ENCODE measurements at places on chromosomes 5 and 9.
A peak's percentile ranks its signal among the peaks of the same experiment; 100 is the strongest.

GRCh38 chr9:117815948-117816347, 111.7 kb downstream of the TLR4 start:
- DNase-seq: no peak

GRCh38 chr5:107422494-107422893, 248.2 kb downstream of the EFNA5 start:
- no peak for DNase-seq

DNA sequence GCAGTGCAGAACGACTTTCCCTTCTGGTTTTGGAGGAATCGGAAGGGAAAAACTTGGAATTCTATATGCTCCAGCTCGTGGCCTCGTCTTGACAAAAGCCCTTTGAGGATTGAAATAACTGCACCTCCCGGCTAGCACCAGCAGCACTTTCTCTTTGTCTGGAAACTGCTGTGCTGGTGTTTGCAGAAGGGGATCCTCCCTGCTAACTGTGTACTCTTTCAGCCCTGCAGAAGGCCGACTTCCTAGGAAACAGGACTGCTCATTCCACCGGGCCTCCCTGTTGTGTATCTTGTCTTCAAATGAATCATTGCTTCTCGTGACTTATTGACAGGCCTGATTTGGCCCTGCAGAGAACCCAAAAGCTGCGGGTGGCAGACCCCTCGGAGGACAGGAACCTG, 23.6 kb downstream of the STC2 start:
- no peak for DNase-seq

DNA sequence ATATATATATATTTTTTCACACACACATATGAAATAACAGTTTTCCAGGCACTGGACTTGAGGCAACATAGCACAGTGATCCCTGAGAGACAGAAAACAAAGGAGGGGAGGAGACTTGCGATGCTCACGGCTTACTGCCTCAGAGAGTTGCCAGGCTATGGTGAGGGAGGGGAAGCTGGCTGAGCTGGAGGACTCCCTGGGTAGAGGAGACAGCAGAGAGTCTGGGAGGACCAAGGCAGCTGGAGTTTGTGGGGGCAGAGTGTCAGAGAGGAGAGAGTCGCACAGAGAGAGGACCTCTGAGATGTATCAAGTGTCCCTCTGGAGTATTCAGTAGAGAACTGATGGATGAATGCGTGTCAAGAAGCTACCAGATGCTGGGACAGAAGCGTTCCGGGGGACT, 23.1 kb upstream of the QSOX2 start:
- DNase-seq: no peak

- DNase-seq: no peak
Measured at GRCh38 chr5:147017191-147017590, 138.6 kb upstream of the PPP2R2B start.

- no peak for DNase-seq
Measured at GRCh38 chr5:174839196-174839595, 114.8 kb downstream of the MSX2 start.

GRCh38 chr9:38423273-38423972, 831 bp downstream of the IGFBPL1 start:
- no peak for DNase-seq

DNA sequence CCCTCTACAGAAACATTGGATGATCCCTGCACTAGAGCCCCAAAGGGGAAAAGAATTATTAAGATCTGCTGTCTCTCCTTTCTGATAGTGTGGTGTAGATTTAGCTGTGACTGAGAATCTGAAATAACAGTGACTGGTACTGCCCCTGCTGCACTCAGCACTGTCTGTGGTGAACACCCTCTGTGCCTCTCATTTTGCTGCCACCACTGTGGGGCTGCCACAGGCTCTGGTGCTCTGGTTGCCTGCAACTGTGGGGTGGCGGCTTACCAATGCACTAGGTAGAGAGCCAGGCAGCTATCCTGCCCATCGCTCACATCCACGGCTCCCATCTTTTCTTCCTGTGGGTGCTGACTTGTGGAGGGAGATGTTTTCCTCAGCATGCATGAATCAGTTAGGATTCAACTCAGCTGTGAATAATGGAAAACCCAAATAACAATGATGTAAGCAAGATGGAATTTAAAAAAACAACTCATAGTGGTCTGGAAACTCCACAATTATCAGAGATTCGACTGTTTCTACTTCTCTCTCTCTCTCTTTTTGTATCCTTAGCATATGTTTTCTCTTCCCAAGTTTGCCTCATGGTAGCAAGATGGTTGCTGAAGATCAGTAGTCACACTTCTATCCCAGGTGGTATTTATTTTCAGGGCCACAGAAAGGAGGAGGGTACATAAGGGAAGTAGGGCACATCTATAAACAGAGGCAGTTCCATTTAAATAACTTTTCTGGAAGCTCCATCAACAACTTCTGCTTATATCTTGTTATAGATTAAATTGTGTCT, 99.8 kb upstream of the DAP start:
- no peak for DNase-seq

GRCh38 chr5:133736512-133736911, 124.2 kb upstream of the FSTL4 start:
- DNase-seq: no peak

DNA sequence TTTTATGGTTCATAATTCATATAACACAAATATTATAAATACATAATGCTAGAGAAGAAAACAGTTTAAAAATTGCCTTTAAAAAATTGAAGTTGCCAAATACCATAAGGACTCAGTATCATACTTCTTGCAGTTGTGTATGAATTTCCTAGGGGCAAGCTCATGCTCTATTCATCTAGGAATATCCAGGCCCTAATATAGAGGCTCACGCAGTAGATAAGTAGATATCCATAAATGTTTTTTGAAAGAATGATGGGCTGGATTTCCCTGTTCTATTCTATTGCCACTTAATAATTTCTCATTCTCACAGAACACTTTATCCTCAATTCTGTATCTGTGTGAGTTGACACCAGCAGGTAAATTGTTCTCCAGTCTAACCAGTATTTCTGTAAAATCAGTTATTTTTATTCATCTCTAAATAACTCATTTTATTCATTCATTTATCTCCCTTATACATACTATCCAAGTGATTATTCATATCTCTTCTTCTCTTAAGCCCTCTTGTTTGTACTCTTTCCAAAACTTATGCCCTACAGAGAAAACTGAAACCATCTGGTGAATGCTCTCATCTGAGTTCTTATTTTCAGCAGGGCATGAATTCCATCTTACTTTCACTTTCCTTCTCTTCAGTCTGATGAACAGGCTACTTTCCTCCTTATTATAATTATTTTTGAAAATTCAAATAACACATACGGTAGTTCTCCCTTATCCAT, 97.1 kb downstream of the SLC44A1 start:
- no peak for DNase-seq

DNA sequence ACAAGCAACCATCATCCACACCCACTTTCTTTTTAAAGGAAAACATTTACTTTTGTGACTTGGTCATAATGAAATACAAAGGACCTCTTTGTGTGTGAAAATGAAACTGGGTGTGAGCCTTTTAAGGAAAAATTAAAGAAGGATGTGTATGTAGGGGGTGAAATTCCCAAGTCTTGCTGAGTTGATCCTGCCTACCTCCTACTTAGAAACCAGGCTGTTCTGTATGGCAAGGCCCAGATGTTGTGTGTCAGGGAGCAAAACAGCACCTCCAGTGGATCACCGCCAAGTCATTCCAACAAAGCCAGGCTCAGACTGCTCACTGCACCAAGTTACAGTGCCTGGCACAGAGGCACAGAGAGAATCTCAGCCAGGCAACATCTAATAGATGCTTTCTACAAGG, 198.5 kb upstream of the FBN2 start:
- DNase-seq: no peak

- DNase-seq: no peak
Measured at GRCh38 chr5:23204111-23204510, 303.3 kb upstream of the PRDM9 start.

DNA sequence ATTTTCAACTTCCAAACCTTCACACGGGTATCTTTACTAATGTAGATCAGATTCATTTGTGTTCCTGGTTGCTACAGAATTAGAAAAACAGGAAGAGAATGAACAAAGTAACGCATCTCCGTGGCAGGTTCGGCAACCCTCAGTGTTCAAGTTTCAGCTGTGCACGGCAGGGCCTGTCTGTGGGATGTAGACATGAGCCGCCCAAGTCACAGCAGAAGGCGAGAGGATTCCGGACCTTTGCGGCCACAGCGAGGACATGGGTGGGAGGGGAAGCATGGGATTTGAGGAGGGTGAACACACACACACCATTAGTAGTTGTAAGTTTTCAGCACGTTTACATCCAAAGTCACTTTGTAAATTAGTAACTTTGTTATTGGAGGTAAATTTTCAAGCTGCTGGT, 31.7 kb upstream of the CEP72 start:
- DNase-seq: no peak

GRCh38 chr9:34475097-34475496, 16.5 kb downstream of the DNAI1 start:
- no peak for DNase-seq

DNA sequence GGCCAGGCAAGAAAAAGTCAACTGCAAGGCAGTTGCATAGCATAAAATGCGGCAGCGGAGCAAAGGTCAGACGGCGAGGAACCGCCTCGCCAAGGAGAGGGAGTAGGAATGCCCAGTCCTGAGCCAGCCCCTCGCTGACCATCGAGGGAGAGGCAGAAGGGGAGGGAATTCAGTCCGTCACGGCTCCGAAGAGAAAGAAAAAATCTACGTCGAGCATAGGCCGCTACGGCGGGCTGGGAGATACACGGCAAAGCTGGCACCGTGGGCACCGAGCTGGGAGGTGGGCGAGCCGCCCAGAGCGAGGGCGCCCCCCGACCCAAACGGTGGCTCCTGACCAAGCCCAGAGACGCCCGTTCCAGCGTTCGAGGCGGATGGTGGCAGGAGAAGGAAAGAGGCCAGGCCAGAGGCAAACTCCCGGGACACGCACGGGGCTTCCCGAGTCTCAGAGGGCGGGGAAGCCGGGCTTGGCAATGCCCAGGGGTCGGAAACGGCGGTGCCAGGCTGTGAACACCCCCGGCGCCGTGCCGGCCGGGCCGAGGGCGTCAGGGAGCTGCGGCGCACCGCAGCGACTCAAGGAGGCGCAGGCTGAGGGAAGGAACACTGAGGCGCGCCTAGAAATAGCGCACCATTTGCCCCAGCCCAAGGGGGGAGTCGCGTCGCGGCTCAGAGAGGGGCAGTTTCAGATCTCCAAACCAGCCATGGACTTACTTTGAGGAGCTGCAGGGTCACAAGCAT, 518 bp downstream of the SPRY4 start:
- peak; percentile 23 for DNase-seq

GRCh38 chr5:95223566-95224258, 61.2 kb downstream of the MCTP1 start:
- DNase-seq: no peak

- no peak for DNase-seq
Measured at GRCh38 chr5:891837-892393, 686 bp downstream of the BRD9 start.

DNA sequence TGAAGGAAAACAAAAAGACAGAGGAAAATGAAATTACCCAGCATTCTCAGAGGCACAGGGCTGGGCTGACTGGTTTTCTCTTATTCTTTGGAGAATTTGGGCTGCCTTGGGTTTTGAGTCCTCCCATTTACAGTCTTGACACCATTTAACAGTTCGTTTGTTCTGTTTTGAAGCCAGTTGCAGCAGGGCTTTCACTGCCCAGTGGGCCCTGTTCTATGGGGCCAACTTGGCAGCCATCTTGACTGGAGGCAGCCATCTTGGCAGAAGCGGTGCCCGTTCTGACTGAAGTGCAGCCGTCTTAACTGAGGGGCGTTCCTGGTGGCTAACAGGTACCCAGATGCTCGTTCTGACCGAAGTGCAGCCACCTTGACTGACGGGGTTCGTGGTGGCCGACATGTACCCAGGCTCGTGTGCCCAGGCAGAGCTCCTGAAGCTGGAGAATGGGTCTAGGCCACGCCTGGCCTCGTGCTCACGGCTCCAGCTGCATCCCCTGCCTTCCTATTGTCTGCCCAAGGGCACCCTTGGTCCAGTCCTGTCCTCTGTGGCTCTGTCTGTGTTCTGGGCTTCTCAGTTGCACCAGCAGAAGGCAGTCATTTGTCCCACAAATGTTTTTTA, 164.4 kb downstream of the GAPVD1 start:
- DNase-seq: no peak

GRCh38 chr9:98318041-98318790, 62.8 kb upstream of the TBC1D2 start:
- no peak for DNase-seq

DNA sequence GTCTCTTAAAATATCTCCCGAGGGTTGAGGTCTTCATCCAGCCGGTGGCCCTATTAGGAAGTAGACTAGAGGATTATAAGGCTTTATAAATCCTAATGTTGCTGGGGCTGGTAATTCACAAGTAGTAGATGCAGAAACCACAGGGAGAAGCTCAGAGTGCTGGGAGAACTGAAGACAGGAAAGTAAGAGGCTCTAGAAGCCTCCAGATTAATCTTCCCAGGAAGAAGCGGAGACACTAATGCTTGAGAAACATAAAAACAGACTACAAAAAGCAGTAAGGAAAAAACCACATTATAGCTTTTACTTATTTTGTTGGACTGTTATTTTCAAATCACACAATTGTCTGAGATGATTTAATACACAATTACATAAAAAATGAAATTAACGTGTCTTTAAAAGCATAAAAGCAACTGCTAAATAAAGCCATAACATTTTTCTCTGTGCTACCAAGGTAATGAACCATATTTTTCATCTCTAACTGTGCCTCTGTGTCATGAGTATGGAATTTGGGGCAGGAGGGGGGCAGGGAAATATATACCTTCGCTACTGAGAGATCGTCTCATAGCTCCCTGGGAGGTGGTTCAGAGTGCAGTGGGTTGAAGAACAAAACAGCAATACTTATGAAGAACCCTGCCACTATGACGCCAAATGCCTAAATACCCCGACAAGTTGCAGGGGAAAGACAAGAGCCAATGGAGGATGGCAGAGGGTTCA, 806.2 kb upstream of the WWC1 start:
- no peak for DNase-seq

DNA sequence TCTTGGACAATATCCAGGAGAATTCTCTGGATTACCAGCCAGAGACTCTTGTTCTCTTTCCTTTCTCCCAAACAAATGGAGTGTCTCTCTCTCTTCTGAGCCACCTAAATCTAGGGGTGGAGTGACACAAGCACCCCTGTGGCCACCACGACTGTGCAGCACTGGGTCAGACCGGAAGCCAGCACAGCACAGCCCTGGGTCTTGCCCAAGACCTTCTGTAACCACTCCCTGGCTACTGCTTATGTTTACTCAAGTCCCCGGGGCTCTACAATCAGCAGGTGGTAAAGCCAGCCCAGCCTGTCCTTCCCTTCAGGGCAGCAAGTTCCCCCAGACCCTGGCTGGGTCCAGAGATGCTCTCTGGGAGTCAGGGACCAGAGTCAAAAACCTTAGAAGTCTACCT, 110.0 kb upstream of the TUT7 start:
- no peak for DNase-seq

Measured in stimulated activated CD4-positive, alpha-beta T cell treated with anti-CD3 and anti-CD28 coated beads, Interleukin-15, amount 100 ng/mL, for 48 hours (primary cell).